ENCODE measurements at places on chromosomes 3 and 15. TPM values are rescaled to one million over a fixed set of nuclear protein-coding genes. Genes with fewer than 3 reads are reported as not detected.

DNA sequence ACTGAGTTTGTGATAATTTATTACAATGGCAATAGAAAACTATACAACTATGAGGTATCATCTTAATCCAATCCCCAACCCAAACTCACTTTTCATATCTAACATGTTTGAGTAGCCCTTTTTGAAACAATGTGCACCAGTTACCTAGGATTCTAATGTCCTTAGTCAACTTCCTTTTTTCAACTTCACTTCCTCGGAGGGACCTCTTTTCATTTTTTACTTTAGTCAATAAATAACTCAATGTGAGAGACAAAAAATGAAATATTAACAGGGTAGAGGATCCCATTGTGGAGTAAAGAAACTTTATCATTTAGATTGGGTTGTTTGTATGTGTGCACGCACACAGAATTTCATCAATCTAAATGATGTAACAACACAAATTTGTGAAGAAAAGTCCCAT, 193.6 kb upstream of the LRRC3B start:
- no peak for DNase-seq

GRCh38 chr3:88385090-88385489, 235.3 kb downstream of the C3orf38 start:
- no peak for DNase-seq

- no peak for DNase-seq
These were observed 48.1 kb upstream of the PLCL2 start for GRCh38 chr3:16836505-16837237.

GRCh38 chr3:146476094-146476740, 6.9 kb upstream of the PLSCR2 start:
- DNase-seq, result no peak

DNA sequence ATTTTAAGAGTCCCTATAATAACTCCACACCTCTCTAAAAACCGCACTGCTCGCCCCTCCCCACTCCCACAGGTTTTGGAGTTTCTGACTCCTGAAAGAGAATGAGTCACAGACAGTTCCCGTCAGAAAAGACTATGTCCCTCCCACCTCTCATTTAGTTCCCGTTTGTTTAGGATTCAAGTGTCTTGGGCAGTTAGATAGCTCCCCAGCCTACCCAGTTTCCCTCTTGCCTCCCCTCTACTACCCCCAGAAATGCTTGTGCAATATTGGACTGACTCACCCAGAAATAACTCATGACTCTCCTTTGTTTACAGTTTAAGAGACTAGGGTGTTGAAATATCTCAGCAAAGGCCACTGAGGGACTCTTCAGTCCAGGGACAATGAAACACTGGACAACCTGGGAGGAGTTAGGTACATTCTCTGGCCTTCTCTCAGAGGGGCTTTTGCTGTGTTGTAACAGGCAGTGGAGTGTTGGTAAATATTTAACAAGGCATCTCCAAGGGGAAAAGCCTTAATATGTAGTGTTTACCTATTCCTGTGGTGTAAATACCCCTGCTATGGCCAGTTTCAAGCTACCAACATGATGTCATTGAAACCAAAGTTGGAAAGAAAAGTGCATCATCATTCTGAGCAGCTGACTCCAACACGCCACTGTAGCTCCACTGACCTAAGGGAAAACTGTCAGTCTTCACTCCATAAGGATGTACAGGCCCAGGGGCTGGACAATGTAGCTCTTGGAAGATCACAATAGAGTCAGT, 96.1 kb upstream of the CHD2 start:
- DNase-seq, result peak; percentile 40

SLCO2A1 gene
- 6.5 TPM for total RNA-seq

GRCh38 chr3:87755852-87756251, 303.0 kb downstream of the CGGBP1 start:
- no peak for DNase-seq

- DNase-seq, result no peak
These were observed 123.5 kb downstream of the TMEM108 start for GRCh38 chr3:133161656-133162055.

GRCh38 chr15:80055933-80056332, 3.5 kb upstream of the ZFAND6 start:
- no peak for DNase-seq

GRCh38 chr3:44476181-44476611, 1.3 kb downstream of the ZNF445 start:
- DNase-seq, result no peak

GRCh38 chr3:65334045-65334665, 646.4 kb upstream of the ADAMTS9 start:
- peak; percentile 70 for DNase-seq

DNA sequence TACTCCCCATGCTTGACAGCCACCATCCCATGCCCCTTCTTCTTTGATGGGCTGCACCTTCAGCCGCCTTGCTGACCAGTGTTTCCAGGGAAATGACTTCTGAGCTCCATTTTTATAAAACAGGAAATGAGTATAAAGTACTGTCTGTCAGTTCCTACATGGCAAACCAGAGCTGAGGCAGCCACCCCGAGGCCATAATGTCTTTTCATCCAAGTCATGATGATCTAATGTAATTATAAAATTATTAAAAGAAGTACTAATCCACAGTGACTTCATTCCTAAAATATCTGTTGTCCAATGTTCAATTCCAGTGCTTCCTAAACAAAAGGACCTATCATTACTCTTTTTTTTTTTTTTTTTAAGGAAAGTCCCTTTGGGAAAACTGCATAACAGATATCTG, 75.2 kb upstream of the HERC1 start:
- no peak for DNase-seq
